ENCODE measurements at places on chromosomes 2 and 18. TPM values are rescaled to one million over a fixed set of nuclear protein-coding genes. Genes with fewer than 3 reads are reported as not detected.

Gene PTPRM
- 140 TPM for total RNA-seq

Gene ATP5F1A
- total RNA-seq, result 357 TPM

Gene STARD6
- not detected for total RNA-seq

Gene PARD3B
- 66.2 TPM for total RNA-seq

Gene LGALSL
- total RNA-seq, result 16.5 TPM

Gene CLHC1
- 17.7 TPM for total RNA-seq

Gene ARL4C
- total RNA-seq, result 23.5 TPM

Gene TUBA4B
- total RNA-seq, result not detected

Gene LOXHD1
- total RNA-seq, result 0.59 TPM

Gene PIEZO2
- total RNA-seq, result 1.9 TPM

Gene CPS1
- total RNA-seq, result 5.2 TPM

Gene PMAIP1
- 7.5 TPM for total RNA-seq

Gene DPYSL5
- total RNA-seq, result not detected

Gene MALT1
- total RNA-seq, result 26.7 TPM
